ENCODE measurements at places on chromosomes 1 and 21.

GRCh38 chr1:2972011-2972878 lies 49.0 kb upstream of the ACTRT2 start:
- no peak for DNase-seq

GRCh38 chr21:39033878-39034589 lies 149.2 kb downstream of the PSMG1 start:
- peak; percentile 51 for DNase-seq

DNA sequence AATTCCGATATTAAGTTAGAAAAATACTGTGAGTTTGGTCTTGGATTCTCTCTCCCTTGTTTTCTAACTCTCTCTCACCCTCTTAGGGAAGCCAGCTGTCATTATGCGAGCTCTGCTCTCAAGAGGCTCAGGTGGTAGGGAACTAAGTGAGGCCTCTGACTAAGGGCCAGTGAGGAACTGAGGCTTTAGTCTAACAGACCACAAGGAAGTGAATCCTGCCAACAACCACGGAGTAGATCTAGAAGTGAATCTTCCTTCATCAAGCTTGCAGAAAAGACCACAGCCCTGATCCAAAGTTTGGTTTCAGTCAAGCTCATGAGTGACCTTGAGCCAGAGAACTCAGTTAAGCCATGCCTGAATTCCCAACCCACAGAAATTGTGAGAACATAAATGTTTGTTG lies 180.1 kb upstream of the PRMT6 start:
- DNase-seq = no peak

DNA sequence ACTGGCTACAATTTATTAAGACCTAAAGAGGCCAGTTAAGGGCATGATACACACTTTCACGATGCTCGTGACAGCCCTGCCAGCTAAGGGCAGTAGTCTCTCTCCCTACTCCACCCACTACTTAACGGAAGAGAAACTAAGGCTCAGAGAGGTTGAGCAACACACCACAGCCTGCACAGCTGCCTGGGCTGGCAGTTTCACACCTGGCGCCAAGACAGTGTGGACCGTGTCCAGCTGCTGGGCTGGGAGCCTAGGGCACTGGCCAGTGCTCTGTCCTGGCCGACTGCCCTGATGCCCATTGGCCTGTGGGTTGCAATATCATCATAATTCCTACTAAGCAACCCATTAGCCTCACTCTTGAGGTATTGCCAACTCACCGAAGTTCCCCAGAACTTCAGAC lies 27.6 kb downstream of the TENT5C start:
- no peak for DNase-seq

GRCh38 chr1:208034135-208034534 lies 123.2 kb upstream of the CD34 start:
- DNase-seq = no peak

- DNase-seq = no peak
Observed at GRCh38 chr1:234601301-234602017, 8.5 kb downstream of the IRF2BP2 start.

DNA sequence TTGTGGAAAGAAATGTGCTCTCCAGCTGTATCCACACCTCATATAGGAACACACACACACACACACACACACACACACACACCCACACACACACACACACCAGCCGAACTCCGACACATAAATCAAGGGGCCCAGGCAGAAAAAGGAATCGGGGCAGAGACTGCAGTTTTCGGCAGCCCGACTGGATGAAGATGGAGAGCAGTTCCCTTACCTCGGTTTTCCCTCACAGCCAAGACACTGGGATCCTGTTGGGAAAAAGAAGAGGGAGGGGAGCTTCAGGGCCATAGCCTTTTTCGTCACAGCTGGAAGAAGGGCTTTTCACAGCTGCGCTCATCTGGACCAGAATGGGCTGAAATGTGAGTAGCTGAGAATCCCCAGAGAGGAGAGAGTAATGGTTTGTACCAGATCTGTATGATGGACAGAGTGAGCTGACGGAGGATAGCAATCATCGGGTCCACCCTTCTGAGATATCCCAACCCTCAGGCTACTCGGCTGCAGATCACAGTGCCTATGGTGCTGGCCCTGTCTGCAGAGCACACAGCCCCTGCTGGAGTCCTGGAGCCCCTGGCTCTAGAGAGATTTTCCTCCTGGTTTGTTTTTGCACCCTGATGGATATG lies 37.7 kb downstream of the PIK3C2B start:
- no peak for DNase-seq

- no peak for DNase-seq
Observed at GRCh38 chr21:45125357-45125756, 51.0 kb downstream of the ADARB1 start.

- no peak for DNase-seq
Observed at GRCh38 chr1:204176049-204176448, 9.9 kb upstream of the REN start.

DNA sequence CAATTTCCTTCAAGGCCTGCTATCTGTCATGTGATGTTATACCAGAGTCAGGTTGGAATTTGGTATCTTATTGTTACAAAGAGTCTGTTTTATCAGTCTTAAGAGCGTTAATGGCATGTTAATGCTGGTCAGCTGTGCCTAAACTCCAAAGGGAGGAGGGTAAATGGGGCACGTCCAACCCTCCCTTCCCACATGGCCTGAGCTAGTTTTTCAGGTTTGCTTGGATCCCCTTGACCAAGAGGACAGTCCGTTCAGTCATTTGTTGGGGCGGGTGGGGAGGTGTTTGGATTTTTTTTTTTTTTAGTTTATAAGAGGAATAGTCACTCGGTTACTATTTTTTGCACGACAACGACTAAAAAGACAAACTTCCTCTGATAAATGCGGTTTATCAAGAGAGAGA lies 63.8 kb upstream of the LYST start:
- no peak for DNase-seq

GRCh38 chr1:39842030-39842678 lies 41.1 kb downstream of the TRIT1 start:
- DNase-seq = no peak

GRCh38 chr1:111030590-111030989 lies 66.9 kb upstream of the LRIF1 start:
- DNase-seq = no peak

GRCh38 chr1:189637041-189637440 lies 840.6 kb downstream of the BRINP3 start:
- DNase-seq = no peak

- DNase-seq = no peak
Observed at GRCh38 chr1:178119628-178120027, 25.7 kb downstream of the RASAL2 start.

DNA sequence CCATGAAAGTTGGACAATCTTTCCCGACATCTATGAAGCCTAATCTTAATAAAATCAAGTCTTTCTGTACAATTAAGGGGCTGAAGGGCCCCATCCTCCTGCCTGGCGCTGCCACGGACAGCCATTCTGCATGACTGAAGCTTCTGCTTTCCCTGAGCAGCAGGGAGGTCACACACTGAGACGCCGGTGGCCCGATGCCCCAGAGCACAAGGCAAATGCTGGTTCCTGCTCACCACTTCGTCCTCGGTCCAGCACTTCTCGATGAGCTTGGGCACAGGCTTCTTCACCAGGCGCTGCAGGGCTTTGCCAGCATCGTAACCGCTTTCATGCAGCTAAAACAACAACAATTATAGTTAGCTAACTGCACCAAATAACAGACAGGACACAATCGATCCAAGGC lies 147.8 kb downstream of the SLC45A1 start:
- DNase-seq = no peak

DNA sequence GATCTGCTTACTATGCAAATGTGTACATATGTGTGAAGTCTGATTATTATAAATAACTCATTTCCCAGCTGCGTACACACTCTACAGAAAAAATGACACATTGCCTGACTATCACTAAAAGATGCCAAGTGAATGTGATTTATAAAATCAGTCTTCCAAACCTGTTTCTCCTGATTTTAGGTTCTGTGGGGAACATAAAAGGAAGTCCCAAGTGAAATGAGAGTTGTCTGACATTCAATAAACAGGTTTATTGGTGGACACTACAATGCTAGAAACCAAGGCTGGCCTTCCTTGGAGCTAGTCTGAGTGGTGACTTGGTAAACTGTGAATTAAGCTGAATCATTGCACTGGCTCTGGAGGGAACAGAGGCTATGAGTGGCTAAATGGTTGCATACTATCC lies 287.9 kb upstream of the ESRRG start:
- DNase-seq = no peak

DNA sequence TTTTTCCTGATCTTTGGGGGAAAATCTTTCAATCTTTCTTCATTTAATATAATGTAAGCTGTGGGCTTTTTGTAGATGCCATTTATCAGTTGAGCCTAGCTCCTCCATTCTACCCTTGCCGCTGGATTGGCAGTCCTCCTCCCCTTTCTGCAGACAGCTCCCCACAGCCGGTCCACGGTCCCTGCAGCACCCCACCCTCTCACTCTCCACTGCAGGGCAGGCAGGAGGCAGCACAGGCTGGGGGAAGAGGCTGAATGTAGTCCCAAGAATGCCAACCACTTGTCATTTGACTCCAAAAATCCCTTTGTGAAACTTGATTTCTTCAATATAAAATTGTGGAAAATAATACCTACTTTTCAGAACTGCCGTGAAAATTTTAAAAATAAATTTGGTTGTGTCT lies 96.7 kb downstream of the SYT2 start:
- DNase-seq = no peak

GRCh38 chr1:209102120-209102519 lies 481.4 kb upstream of the CAMK1G start:
- no peak for DNase-seq

DNA sequence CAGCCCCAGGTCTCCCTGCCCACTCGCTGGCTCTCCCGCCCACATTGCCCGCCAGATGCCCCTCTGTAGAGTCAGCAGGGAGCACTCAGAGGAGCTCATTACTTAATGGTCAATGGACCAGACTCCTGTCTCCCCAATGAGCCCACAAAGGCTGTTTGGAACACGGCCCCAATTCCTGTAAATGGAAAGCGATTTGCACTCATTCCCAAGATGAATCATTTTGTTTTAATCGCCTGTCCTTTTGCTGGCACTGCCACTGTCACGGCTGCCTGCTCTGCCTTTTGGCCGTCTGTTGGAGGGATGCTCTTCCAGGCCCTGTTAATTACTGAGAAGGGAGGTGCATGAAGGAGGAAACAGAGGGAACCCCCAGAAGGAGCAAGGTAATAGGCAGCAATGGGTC lies 44.8 kb upstream of the ATP2B4 start:
- DNase-seq = no peak

- DNase-seq = no peak
Observed at GRCh38 chr1:116390195-116390594, 17.2 kb downstream of the ATP1A1 start.

GRCh38 chr1:160238408-160238807 lies 23.9 kb downstream of the DCAF8 start:
- DNase-seq = no peak

DNA sequence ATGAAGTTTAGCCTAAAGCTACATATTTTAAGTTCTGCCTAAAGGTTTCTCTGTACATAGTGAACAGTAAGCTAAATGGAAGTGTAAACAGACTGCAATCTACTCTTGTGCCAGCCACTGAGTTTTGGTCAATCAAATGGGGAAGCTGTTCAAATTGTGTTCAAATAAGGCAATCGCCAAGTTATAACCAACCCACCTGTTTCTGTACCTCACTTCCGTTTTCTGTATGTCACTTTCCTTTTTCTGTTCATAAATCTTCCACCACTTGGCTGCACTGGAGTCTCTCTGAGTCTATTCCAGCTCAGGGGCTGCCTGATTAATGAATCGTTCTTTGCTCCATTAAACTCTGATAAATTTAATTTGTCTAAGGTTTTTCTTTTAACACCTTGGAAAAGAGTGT lies 10.8 kb upstream of the THEM4 start:
- no peak for DNase-seq

DNA sequence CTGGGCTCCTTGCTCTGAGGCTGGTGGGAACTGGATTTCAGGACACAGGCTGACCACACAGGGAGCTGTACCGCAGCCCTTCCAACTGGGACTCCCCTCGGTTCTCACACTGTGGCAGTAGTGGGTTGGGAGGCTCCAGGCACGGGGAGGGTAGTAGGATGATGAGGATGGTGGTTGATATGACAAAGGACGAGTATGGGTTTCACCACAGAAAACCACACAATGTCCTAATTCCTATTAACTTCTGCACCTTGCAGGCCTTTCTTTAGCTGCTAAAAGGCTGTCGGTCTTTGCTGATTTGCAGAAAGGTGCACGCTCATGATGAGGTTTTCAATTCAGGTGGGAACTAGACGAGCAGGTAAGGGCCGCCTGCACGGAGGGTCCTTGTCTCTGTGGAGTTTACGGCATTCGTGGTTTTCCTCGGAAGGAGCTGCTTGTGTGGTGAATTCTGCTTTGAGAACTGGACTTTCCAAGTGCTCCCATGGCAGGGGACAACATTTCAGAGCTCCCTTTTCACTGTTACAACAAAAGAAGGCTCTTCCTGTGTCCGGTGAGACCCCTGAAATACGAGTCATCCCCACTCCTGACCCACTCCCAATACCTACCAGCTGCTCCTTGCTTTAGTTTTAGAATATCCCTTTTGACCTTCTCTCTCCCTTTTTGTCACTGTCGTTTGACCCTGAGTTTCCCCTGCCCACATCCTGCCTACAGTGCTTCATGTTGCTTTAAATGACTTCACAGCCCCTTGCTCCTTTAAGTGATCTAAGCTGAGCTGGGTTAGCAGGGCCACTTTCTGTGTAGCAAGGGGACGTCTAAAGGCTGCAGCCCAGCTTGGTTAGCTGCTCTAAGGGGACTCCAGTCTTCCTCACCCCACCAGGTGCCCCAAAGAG lies 125.1 kb downstream of the MRPS6 start:
- DNase-seq = no peak

GRCh38 chr1:230058626-230059025 lies 8.4 kb upstream of the GALNT2 start:
- DNase-seq = no peak

GRCh38 chr1:156195853-156196252 lies 1.9 kb downstream of the SLC25A44 start:
- DNase-seq = no peak

GRCh38 chr21:42269386-42269785 lies 45.8 kb downstream of the TFF3 start:
- DNase-seq = no peak

DNA sequence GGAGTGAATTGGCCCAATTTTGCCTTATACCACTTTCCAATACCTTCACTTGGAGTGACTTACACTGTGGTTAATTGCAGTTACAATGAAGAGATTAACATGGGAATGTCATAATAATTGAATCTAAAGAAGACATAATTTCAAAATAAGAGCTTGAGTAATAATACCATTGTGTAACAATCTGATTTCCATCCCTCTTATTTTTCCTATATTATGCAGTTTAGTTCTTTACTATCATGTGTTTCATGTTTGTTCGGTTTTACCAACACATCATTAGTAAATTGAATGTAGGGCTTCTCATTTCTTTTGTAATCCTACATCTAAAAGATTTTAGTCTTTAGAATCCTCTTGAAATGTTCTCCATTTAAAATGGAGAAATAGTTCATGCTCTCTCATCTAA lies 19.2 kb upstream of the XPR1 start:
- DNase-seq = no peak

- DNase-seq = no peak
Observed at GRCh38 chr1:246613096-246613758, 47.0 kb downstream of the CNST start.

DNA sequence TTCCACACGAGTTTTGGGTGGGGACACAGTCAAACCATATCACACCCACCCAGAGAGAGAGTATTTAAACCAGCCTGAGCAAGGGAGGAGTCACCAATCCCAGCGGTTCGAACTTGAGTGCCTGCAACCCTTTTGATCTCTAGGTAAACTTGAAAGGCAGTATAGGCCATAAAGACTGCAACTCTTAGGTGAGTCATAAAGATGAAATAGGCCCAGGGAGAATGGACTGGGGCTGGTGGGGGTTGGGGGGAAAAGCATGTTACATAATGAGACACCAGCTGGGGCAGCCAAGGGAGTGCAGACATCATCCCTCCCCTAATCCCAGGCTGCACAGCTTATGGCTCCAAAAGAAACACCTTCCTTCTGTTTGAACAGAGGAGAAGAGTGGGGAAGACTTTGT lies 99.8 kb upstream of the LHX8 start:
- DNase-seq = no peak

Data from left cardiac atrium (tissue), 4 donors.